ENCODE measurements at places on chromosomes 2 and 18.

- DNase-seq = no peak
These were observed 35.2 kb upstream of the DLX2 start for GRCh38 chr2:172137943-172138342.

- no peak for DNase-seq
These were observed 5.2 kb downstream of the CTDP1 start for GRCh38 chr18:79684787-79685186.

- DNase-seq = no peak
These were observed 97.9 kb downstream of the MREG start for GRCh38 chr2:215915441-215915840.

DNA sequence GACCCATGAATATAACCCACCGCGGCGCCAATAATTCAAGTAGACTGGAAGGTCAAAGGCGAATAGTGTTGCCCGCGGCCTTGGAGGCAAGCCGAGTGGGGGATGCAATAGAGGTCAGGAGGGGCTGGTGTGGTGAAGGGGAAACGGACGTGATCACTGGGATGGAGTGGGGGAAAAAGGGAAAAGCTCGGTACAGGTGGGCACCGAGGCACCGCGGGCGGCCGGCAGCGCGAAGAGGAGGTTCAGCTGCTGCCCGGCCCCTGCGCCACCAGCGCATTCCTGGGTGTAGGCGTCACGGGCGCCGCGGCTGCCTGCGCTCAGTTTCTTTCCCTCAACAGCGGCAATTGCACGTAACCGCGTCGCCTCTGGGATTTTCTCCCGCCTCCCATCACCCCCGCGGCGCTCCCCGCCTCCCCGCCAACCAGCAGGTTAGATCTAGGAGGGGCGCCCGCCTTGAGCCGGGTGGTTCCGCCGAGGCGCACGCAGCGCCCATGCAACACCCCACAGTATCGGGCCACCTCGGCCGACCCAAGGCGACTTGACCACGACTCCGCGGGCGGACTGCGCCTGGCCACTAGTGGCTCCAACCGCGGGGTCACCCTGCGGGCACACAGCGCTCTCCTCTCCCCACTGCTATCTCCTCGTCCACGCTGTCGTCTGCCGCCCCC lies 1.5 kb downstream of the RND3 start:
- DNase-seq = peak; percentile 51

GRCh38 chr2:106165561-106165960 lies 28.5 kb downstream of the UXS1 start:
- no peak for DNase-seq

GRCh38 chr2:24917086-24917485 lies 3.0 kb downstream of the ADCY3 start:
- no peak for DNase-seq

GRCh38 chr2:29589440-29590103 lies 331.8 kb downstream of the ALK start:
- no peak for DNase-seq

DNA sequence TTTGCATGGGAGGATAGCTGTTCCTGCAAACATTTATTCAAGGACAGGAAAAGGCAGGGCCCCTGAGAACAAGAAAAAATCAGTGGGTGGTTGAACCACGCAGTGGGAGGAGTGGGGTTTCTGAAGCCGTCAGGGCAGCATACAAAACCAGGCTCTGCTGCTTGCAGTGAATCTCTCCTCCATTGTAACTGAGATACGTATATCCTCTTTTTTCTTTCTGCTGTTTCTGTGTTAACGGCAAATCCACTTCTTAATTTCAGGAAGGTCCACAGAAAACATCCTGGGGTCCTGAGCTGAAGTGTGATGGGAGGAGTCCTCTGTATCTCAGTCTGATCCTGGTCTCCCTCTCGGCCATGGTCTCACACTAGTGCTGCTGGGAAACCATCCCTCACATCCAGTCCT lies 27.2 kb upstream of the KCNF1 start:
- no peak for DNase-seq

DNA sequence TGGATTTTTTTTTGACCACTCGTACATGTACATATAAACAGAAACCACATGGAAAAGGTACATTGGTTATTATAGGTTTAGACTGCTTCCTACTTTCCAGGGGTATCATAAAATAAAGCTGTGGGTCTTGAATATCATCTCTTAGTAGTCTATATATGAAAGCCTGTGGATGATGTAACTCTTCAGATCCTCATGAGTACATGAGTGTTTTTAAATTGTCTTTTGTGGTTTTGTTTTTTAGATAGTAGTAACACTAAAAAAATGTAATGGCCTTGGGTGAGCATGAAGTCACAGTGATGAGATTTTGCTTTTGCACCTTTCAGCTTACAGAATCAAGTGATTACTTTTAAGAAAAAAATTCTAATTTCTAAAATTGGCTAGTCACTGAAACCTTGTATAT lies 80.2 kb downstream of the RAB3GAP1 start:
- DNase-seq = no peak

GRCh38 chr2:190765386-190766173 lies 115.0 kb upstream of the GLS start:
- no peak for DNase-seq

GRCh38 chr18:9260388-9261380 lies 73.9 kb upstream of the TWSG1 start:
- no peak for DNase-seq
